ENCODE measurements at places on chromosomes 5 and 9.

GRCh38 chr9:4530375-4530774, 40.1 kb downstream of the SLC1A1 start:
- no peak for DNase-seq

- DNase-seq: no peak
Observed at GRCh38 chr5:36047384-36048160, 19.1 kb downstream of the UGT3A2 start.

DNA sequence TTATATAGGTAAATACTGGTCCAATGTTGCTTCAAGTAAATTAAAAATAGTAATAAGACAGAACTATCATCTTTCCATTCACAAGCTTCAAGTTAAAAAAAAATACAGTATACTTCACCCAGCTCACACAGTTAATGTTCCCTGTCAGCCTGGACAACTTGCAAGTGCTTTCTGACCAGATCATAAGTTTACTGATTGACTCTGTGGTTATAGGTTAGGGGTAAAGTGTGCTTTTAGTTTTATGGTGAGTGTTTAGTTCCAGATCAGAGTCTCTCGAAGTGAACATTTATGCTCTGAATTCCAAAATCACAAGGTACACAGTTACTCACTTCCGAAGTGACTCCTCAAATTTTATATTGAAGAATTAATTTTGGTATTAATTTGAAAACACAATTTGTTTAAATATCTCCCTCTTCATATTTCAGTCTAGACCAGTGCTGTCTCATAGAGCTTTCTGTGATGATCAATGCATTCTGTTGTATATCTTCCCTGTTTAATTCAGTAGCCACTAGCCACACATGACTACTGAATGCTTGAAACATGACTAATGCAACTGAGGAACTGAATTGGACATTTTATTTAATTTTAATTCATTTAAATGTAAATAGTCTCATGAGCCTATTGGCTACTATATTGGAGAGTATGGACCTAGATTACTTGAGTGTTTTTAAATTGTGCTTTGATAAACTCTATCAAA, 90.7 kb downstream of the MEF2C start:
- no peak for DNase-seq

- DNase-seq: peak; percentile 2
Observed at GRCh38 chr5:94577466-94578245, 40.7 kb downstream of the KIAA0825 start.

- no peak for DNase-seq
Observed at GRCh38 chr9:126778141-126778540, 26.7 kb upstream of the ZBTB43 start.

DNA sequence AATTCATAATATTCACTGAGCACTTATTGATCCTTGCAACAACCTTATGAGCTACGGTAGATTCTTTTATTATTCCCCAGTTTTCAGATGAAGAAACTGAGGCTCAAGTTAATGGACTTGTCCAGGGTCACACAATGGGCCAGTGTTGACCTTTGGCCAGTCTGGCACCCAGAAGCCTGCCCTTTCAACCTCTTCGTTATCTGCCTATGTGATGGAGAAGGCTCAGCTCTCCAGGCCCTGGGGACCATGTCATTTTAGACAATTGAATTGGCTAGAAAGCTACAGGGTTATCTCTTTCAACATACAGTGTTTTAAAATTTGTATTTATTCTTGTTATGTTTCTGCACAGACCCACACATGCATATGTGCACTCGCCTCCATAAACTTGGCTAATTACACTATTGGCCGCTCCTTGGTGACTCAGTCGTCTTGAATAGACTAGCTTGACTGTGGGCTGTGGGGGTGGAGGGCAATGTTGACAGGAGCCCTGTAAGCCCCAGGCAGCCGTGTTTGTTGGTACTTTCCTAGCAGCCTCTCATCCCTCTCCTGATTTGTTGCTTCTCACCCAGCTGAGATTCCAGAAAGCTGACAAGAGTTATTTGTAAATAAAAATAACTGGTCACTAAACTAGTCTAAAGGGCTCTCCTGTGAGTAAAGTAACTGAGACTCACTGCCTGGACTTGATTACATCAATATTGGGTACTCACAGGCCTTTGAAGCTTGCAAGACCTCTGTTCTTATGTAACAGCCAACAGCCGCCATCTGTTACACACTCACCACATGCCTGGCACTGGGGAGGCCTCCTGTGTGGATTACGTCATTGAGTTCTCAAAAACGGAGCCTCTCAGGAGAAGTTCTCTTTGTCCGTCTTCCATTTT, 8.5 kb upstream of the ANGPTL2 start:
- DNase-seq: peak; percentile 79

DNA sequence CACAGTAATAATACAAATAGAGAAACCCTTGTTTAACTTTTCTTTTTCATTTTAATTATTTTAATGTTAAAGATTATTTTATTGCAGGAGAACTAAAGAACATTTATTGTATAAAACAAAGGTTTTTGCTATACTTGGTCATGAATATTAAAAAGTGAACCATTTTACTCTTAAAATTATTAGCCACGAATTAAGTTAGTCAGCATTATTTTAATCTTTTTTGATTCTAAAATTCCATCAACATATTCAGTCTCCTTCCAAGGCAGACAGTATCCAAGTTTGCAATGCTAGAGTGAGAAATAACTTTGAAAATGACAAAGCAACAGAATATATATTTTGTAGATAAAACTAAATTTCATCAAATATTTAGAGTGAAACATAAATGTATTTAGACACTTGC, 110.7 kb upstream of the CDH18 start:
- DNase-seq: no peak

- no peak for DNase-seq
Observed at GRCh38 chr9:130448771-130449603, 4.2 kb downstream of the ASS1 start.

GRCh38 chr9:84866396-84867175, 197.1 kb downstream of the NTRK2 start:
- no peak for DNase-seq

GRCh38 chr5:59115345-59115744, 532.5 kb downstream of the RAB3C start:
- DNase-seq: peak; percentile 22

GRCh38 chr5:82331557-82331956, 53.4 kb upstream of the RPS23 start:
- no peak for DNase-seq

- peak; percentile 16 for DNase-seq
Observed at GRCh38 chr5:103014983-103015382, 105.0 kb downstream of the GIN1 start.

- DNase-seq: no peak
Observed at GRCh38 chr5:120449501-120449900, 14.6 kb upstream of the PRR16 start.

- no peak for DNase-seq
Observed at GRCh38 chr9:133467101-133467500, 7.3 kb downstream of the CACFD1 start.

GRCh38 chr5:110844251-110844650, 105.4 kb downstream of the SLC25A46 start:
- no peak for DNase-seq

DNA sequence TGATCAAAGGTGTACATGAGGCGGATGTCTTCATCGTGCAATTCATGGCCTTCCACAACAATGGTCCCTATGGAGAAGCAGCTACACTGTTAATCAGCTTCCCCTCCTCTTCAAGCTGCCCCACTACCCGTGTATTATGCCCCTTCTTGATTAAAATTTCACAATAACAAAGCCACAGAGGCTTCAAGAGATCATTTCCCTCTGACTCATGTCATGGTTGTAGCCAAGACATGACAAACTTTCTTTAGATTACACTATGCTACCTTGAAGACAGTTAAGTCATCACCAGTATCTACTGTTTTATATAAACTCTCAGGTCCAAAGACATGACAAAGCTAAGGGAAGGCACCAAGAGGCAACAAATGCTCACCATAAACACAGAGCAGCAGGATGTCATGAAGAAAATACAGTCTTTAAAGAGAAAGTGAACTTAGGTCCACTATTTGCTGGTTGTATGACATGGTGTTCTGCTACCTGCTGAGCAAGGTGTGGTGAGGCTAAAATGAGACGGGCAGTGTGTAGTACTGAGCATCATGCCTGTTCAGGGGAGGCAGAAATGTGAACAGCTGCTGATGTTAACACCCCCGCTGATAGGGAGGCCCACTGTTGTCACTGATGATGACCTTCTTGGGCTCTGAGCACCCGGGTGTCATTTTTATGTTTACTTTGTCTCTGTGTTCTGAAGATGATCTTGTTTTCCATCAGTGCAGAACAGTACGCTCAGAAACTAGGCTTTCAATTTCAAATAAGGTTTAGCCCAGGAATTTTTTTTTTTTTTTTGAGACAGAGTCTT, 48.3 kb downstream of the IARS1 start:
- peak; percentile 66 for DNase-seq

DNA sequence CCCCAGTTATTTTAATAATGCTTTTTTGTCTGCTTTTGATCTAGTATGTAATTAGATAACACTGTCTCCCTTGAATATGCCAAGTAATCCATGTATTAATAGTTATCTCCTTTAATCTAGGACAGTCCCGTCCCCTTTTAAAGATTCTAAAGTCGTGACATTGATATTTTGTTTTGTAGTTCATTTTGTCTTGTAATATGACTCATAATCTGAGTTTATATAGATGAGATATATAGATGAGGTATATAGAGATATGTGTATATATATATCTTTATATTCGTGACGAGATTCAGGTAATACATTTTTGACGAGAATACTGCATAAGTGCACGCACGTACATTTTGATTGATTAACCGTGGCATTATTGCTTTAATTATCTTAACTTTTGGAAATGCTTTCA, 1.6 kb downstream of the SREK1 start:
- DNase-seq: no peak

GRCh38 chr9:114507726-114508125, 2.5 kb upstream of the WHRN start:
- DNase-seq: peak; percentile 19

DNA sequence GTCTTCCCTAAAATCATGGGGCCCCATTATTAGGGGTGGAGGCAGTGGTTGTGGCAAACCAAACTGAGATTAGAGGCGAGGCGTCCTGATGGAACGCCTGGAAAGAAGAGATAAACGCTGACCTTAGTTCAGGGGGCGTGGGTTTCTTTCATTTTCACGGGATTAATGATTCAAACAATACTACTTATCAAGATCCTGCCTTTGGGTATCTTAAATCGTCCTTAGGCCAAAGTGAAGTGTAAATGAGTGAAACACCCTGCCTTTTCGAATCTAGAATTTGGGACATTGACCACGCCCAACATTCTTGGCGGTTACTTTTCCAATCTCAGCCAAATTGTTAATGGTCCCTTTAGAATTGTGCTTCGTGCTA, 1.0 kb upstream of the UBTD2 start:
- peak; percentile 79 for DNase-seq

DNA sequence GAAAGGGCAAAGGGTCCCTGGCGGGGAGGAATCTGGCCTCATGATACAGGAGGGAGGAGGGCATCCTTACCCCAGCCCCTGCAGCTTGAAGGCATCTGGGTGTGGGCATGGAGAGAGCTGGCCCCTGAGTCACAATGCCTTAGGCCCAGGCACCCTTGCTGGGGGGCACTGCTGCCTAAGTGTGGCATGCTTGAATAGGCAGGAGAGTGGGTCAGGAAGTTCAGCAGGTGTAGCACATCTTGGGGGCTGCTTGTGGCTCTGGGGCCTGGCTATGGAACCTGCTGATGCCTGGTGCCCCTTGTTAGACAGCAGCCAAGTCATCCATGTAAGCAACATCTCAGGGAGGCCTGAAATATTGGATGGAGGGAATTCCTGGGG, 63.1 kb downstream of the HSPA4 start:
- DNase-seq: no peak

- peak; percentile 73 for DNase-seq
Observed at GRCh38 chr9:110900456-110900855, 137.8 kb downstream of the LPAR1 start.
